ENCODE measurements at places on chromosomes 12 and 14.

DNA sequence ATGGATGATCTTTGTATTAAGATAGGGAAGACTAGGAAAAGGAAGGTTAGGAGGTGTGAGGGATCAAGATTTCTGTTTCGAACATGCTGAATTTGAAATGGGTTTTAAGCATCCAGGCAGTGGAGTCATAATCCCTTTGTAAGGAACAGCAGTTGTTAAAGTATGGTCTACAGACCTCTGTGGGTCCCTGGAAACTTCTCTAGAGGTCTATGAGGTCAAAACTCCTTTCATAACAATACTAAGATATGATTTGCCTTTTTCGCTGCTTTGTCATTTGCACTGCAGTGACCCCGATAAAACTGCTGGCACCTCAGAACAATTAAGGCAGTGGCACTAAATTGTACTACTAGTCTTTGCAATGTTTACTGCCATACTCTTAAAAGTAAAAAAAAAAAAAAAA lies 1.5 kb downstream of the RAD51AP1 start:
- DNase-seq = no peak

GRCh38 chr14:44428231-44428945 lies 78.7 kb downstream of the FSCB start:
- no peak for DNase-seq

DNA sequence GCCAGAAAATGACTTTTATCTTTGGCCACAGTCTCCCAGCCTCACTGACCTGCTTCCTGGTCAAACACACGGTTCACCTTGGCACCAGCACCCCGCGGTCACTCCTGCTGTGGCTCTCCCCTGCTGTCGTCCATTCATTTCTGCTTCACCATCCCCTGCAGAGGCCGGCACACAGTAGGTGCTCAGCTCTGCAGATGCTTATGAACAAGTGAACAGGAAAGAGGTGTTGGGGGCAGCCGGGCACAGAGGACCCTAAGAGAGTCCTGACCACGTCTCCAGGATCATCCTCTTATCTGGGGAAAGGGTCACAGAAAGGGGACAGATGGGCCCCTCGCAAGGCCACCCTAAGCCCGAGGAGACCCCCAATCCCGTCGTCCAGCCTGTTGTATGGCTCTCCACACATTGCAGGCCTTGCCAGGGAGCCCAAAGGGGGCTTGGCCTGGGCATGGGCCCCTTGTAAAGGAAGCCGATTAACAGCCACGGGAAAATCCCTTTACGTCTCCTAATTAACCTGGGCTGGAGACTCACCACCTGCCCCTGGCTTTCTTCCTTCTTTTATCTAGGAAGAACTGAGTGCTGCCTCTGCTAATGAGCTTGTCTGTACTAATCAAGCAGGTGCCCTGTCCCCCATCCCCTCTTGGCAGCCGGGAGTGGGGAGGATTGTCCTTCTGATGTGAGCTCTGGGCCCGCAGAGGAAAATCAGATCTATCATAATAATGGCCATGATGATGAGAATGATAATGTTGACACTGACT lies 119.2 kb downstream of the AACS start:
- no peak for DNase-seq

DNA sequence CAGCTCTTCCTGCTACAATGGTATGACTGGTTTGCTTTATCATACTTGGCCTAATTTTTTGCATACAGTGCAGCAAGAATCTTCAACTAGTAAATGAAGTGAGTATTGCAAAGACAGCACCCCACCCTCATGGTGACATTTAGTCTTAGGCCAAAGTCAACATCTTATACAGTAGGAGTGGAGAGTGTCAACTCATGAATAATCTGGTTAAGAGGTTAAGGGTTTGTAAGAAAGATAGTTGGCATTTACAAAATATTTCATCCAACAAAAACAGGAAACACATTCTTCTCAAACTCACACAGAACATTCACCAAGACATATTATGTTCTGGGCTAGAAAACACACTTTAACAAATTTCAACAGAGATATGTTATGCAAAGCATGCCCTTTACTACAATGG lies 2.2 kb upstream of the OAS1 start:
- DNase-seq = peak; percentile 69

DNA sequence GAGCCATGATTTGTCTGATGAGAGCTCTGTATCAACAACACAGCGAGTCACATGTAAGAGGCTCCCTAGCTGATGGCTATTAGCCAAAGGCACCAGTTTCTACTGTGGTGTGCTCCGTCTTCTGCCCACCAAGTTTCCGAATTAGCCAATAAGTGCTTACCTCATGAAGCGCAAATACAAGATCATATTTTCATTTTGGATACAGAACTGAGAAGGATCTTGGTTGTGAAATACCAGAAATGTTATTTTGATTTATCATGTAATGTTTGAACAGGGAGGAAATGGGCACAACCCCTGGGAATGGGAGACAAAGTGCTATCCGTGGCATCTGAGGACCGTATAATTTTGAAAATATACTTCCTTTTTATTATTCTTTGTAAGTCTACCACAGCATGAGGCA lies 234.3 kb downstream of the DACT1 start:
- DNase-seq = no peak

DNA sequence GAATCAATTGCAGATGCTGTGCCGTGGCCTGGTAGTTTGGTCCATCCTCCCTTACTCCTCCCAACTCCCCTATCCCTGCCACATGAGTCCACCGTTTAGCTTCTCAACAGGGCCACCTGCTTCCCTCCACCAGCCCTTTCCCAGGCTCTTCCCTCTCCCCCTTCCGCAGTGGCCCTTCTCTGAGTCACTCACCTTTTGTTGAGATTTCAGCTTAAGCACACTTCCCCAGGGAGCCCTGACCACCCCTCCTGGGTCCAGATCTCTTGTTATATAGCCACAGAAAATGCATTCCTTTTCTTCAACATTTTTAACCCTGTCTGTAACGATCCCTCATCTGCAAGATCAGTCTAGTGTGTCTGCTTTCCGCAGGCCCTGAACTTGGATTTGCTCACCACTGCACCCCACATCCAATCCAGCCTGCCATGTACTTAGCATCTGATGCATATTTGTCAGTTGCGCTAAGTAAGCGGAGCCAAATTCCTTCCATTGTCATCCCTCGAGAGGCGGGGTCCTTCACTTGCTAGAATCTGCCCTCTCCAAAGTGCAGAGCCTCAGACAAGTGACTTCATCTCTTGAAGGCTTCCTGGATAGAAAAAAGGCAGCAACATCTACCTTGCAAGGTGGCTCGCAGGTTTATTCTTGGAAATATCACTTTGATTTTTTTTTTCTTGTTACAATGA lies 41.1 kb downstream of the TMEM63C start:
- DNase-seq = no peak

DNA sequence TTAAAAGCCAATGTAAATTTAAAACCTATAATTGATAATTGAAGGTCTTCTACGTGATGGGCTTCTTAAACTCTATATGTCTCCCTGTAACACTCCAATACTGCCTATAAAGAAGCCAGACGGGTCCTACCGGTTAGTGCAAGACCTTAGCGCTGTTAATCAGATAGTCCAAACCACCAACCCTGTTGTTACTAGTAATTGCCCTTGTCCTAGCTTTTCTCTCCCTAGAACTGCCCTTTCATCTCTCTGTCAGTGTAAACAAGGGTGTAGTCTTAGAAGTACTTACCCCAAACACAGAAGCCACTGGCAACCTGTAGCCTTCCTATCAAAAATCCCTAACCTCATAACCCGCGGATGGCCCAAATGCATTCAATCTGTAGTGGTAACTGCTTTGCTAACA lies 243.0 kb upstream of the DIO3 start:
- DNase-seq = no peak

DNA sequence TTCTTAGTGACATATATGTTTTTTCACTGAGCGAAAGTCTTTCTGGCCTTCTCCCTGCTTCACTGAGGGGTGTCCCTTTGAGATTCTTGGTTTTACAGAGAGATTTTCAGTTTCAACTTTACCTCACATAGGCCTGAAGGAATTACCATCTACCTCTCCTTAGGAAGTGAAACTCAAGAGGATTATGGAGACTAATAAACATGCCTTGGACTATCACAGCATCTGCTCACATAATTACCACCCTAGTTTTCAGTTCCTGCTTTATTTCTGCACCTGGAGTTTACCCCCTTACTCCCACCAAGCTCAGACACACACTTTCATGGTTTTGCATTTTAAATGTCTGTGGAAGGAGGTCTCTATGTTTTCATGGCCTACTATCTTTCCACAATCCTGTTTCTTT lies 118.3 kb upstream of the SCAF11 start:
- no peak for DNase-seq

- DNase-seq = peak; percentile 49
Measured at GRCh38 chr12:31324845-31325523, 966 bp downstream of the SINHCAF start.
